WTC11 (cell line): ENCODE measurements at places on chromosomes 7 and 10.

GRCh38 chr7:17907014-17907413 lies 33.3 kb downstream of the SNX13 start:
- no peak for DNase-seq

- no peak for DNase-seq
Measured at GRCh38 chr7:110075450-110075849, 1015.5 kb upstream of the LRRN3 start.

DNA sequence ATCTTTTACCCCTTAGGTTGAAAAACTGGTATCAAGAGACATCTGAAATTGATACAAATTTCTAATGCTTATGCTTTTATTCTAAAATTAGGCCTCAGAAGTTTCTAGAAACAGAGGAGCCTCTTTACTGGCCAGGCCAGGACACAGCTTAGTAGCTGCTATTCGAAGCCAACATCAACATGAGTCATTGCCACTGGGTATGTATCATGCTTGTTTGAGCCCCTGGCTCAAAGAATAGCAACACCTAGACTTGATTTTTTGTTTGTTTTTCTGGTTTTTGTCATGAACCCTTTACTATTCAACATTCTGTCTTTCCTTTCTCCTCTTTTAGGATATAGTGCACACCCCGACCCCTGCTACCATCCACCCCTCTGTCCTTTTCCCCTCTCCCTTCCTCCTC lies 90.9 kb upstream of the STK17A start:
- DNase-seq = no peak

DNA sequence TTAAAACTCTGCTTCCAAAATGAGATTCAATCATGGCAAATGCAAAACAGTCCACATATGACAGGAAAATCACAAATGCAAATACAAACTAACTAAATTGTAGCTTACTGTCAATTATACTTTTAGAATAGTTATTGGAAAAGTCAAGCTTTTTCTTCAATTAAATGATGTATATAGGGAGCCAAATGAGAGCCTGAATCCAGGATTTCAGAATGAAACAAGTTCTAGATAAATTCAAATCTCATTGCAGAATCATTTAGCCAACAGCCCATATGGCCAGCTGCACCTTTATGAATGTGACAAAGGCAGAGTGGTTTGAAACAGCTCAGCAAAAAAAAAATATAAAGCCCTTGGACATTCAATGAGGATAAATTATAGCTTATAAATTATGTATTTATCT lies 82.2 kb upstream of the SCIN start:
- DNase-seq = no peak

DNA sequence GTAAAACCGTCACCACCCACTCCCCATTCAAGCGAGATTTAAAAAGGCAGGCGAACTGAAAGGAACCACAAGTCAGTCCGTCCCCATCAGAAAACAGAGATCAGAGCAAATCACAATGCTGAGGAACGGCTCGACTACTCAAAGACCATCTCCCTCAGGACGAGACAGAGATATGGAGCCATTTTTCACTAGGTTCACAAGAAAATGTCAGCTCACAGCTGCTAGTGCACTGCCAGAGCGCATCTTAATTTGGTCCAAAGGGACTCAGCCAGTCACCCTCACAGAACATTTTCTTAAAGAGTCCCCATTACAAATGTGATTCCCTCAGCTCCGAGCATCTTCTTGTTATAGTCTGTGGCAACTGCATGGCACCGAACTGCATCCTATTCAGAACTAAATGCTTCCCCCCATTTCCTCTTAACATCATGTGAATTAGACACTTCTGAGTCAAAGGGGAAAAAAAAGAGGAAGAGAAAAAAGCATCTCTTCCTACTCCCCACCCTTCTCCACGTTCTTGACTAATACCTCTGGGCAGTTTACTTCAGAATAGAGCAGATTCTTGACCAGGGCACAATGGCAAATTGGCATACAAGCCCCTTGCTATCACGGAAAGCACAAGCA lies 683.9 kb downstream of the MAGI2 start:
- no peak for DNase-seq

DNA sequence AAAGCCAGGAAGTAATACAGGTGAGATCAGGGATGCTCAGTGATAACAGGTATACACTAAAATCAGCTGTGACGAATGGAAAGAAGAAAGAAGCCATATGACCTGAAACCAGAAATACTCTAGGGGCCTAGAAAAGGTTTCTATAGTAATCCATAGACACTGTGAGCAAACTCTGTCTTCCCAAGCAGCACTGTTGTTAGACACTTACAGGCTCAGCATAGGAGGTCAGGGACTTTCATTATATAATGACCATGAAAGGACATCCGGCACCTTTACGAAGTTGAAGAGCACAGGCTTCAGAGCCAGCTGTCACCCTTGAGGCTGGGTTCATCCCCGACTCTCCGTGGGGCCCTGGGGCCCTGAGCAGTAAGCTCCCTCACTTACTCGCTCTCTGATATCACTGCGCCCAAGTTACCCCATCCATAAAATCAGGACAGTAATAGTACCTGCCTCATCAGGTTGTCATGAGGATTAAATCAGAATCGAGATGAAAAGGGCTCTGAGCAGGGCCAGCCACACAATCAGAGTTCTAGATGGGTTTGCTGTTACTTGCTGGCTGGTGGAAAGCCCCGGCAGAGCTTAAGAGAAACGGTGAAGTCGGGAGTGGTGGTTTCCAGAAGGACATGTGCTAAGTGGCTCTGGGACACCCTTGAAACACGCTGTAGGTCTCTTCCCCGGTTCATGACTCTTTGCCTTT lies 79.5 kb downstream of the ITIH5 start:
- DNase-seq = no peak

DNA sequence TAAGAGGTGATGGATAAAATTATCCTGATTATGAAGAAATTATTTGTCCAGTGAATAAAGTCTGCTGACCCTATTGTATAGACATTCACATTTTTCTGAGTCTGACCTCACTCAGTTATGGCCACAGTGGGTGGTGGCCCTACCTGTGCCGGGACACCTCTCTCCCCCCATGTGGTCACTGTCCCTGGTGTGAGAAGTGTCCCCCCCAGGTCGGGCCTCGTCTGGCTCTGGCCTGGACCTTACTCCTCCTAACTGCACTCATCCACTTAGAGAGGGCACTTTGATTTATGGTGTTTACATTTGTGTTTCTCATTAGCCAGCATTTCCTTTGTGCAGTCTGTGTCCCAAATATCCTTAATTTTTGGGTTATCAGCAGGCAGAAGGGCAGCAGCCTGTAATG lies 59.6 kb upstream of the ZNF32 start:
- DNase-seq = no peak

- no peak for DNase-seq
Measured at GRCh38 chr10:81027706-81028105, 490.0 kb downstream of the SH2D4B start.

DNA sequence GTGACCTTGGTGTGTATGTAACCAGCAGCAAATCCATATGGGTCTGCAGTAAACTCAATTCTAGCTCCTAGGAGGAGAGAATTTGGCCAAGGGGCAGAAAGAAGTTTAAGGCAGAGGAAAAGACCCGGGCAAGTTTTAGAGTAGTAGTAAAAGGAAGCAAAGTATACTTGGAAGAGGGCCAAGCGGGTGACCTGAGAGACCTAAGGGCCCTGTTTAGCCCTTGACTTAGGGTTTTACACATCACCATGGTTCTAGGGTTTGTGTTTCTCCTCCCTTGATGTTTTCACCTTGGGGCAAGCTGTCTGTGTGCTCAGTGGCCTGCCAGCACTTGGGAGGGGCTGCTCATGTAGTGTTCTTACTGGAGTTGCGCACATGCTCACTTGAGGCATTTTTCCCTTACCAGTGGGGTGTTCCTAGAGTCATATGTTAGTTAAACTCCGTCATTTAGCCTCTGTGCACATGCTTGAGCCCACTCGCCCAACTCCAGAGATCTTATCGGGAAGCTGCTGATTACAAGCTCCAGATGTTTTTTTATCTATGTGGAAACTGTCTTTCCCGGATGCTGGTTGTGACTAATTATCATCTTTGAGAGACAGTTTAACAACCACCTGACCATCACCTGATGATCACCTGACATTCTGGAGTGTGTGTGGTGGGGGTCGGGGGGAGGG lies 137.6 kb upstream of the PRSS1 start:
- no peak for DNase-seq

DNA sequence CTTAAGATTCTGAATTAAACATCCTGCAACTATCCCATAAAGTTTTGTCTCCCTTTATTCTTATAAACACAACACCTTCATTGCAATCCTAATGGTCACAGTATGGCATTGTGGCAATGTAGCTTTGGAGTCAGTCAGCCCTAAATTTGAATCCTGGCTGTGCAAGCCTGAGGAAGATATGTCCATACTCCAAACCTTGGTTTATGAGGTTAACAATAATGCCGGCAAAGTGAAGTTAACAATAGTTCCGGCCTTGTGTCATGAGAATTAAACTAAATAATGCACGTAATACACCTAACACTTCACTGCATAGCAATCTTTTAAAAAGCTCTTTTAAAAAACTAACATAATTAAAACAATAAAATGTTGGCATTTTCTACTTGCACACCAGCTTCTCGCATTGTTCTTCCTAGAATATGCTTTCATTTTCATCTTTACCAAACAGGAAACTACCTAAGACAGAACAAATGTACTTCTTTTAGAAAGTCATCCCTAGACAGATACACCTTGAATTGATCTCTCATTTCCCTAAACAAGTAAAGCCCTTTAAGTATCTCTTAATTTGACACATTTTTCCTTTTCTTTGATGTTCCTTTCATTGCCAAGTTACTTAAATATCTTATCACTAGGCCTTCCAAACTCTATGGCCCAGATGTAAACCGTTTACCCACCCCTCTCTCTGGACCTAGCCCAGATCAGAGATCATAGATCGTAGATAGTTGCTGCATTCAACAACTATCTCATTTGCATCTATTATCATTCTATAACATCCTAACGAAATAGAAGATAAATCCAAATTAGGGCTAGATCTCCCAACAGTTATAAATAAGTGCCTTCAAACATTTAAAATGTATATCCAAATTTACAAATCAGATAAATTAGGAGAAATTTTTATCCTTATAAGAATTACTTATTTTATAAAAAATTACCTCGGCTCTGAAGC lies 66.7 kb downstream of the CREB3L2 start:
- DNase-seq = no peak

DNA sequence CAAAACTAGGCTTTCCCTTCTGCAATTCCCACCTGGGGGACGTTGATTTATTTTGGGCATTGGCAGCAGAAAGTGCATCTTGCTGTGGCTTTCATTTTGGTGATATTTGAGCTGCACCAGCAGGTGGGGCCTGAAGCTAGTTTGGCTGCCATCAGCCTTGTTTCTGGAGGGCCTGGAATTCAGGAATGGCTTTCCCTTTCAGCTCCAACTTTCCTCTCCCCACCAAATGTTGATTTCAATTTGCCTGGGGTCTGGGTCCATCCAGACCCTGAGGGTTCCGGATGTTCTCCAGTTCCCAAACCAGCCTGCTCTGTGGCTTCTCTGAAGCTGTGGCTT lies 640.4 kb downstream of the TYW1 start:
- peak; percentile 23 for DNase-seq

GRCh38 chr10:124642088-124642710 lies 102.0 kb downstream of the FAM53B start:
- DNase-seq = no peak

DNA sequence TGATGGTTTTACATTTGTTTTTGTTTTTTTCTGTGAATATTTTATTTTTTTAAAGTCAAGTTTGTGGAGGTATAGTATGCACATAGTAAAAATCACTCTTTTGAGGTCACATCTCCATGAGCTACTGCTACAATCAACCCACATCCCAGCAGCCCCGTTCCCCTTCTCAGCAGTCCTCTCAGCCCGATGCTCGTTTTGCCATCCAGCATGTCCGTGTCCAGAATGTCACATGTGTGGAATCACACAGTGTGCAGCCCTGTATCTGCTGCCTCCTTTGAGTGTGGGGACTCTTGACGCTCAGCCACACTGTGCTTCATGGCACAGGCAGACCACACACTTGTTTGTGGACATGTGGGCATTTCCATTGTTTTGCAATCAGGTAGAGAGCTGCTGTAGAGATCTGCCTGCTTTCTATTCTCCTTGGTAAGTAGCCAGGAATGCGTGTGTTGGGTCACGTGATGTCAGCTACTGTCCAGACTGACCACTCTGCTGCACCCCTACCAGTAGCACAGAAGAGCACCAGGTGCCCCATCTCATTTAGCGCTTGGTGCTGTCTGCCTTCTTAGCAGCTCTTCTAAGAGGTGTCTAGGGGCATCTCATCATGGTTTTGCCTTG lies 71.6 kb upstream of the CAMK2B start:
- DNase-seq = no peak

DNA sequence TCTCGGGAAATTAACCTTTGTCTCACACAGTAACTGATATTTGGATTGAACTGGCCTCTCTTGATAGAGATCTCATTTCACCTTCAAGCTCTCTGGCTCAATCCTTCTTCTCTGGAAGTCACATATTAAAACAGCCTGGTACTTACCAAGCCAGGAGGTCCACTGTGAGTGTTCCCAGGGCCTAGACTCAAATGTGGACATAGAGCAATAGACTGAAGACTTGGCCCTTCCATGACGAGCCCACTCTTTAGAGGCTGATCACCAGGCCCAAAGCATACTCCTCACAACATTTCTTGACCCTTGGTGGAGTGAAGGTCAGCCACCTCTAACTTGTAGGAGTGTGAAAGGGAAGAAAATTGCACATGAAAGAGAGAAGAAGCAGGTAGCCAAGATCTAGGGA lies 38.5 kb downstream of the COL1A2 start:
- no peak for DNase-seq

- peak; percentile 83 for DNase-seq
Measured at GRCh38 chr10:103736763-103737162, 118.6 kb downstream of the SH3PXD2A start.

DNA sequence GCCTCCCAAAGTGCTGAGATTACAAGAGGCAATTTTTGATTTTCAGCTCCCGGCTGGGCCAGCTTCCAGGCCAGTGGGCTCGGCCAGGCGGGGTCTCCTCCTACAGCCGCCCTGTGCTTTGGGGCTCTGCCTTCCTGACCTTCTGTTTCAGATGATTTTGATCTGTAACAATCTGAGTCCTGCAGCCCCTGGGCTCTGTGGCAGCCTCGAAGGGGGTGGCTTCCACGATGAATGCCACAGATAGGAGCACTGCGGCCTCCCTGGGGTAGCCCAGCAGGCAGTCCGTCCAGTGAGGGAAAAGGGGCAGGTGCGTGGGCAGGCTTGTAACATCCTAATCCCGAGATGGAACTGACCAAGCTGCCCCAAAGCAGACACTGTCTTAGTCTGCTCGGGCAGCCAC lies 177.5 kb downstream of the DNAJB6 start:
- no peak for DNase-seq

GRCh38 chr10:77932016-77932715 lies 5.6 kb upstream of the DLG5 start:
- DNase-seq = no peak

GRCh38 chr7:151306374-151306773 lies 35.2 kb upstream of the NUB1 start:
- DNase-seq = no peak

- DNase-seq = no peak
Measured at GRCh38 chr7:51705701-51706100, 389.1 kb upstream of the COBL start.

DNA sequence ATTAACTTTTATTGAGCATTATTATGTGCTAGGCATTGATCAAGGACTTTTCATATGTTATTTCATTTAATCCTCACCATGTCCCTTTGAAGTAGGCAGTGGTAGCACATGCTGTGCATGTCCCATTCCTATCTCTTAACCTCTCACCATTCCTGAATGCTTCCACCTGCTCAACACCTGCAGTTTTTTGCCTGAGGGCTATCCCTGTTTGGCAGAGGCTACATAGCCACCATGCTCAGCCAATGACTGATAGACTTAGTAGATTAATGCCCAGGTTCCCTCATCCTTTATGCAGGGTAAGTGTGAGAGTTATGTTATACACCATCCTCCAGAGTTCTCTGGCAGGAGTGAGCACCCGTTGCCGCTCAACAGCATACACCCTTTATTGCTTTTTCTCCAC lies 387.8 kb downstream of the BBS9 start:
- DNase-seq = no peak

- no peak for DNase-seq
Measured at GRCh38 chr7:55536619-55537457, 35.5 kb downstream of the VOPP1 start.
